ENCODE measurements at places on chromosomes 4 and X.

DNA sequence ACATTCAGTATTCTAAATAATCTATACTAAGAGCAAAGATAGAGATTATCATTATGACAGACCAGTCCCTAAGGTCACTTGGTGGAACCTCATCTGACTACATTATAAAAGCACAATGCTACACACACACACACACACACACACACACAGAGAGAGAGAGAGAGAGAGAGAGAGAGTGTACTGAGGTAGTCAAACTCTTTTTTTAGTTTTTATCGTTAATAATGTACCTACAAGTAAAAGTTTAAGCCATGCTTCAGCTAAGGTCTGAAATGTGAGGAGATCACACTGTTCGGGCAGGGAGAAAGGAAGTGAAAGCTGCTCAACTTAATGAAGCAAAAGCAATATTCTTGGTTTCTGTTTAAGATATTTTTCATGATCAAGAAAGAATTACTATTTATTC lies 75.8 kb upstream of the CCDC160 start:
- no peak for DNase-seq

DNA sequence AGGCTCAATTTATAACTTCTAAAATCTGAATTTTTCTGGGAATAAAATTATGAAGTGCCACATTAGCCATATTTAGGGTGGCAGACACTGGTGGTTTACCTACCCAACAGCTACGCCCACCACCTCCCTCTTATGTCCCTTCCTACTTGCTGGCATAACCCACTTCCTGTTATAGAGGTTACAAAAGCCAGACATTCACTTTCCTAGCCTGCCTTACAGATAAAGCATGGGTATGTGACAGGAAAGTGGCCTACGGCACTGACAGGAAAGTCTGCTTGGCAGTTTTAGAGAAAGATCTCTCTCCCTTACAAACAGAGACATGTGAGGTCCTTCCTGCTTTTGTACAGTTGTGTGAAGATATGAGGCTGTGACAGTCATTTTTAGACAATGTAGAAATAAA lies 12.4 kb downstream of the DDX53 start:
- no peak for DNase-seq

GRCh38 chr4:24547979-24548378 lies 36.4 kb downstream of the DHX15 start:
- DNase-seq, result no peak

DNA sequence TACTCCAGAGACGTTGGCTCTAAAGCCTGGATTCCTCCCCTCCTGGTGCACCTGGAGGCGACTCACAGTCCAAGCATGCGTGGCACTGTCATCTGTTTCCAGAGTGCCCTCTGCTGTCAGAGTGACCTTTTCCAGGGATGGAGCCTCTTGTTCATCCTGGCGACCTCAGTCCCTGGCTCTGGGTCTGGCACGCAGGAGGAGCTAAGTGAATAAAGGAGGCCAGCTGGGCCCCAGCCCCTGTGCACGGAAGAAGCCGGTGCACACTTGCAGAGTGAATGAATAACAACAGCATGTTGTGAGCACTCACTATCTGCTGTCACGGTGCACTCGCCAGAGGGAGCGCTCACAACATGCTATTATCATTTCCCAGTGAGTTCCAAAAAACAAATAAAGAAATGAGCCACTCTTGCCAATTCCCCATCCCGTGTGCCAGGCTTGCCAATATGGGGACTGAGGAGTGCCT lies 27.8 kb upstream of the PSAPL1 start:
- no peak for DNase-seq

- DNase-seq, result no peak
These were observed 2.3 kb upstream of the SLBP start for GRCh38 chr4:1714303-1715001.

- DNase-seq, result no peak
These were observed 3.8 kb downstream of the SCML1 start for GRCh38 chrX:17741123-17741511.

DNA sequence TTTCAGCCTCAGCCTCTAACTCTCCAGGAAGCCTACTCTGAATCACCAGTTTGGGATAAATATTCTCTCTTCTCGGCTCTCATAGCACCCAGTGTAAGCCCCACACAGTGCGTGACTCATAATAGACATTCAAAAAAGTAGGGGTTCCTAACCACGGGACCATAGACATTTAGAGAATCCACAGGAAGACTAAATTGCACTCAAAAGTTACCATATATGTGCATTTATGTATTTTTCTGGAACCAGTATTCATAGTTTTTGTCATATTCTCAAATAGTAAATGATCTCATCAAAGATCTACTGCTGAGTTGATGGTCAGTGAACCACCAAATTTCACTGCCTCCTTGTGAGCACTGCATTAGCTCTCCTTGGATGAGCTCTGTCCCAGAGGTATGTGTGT lies 625.7 kb downstream of the SMARCA1 start:
- no peak for DNase-seq

DNA sequence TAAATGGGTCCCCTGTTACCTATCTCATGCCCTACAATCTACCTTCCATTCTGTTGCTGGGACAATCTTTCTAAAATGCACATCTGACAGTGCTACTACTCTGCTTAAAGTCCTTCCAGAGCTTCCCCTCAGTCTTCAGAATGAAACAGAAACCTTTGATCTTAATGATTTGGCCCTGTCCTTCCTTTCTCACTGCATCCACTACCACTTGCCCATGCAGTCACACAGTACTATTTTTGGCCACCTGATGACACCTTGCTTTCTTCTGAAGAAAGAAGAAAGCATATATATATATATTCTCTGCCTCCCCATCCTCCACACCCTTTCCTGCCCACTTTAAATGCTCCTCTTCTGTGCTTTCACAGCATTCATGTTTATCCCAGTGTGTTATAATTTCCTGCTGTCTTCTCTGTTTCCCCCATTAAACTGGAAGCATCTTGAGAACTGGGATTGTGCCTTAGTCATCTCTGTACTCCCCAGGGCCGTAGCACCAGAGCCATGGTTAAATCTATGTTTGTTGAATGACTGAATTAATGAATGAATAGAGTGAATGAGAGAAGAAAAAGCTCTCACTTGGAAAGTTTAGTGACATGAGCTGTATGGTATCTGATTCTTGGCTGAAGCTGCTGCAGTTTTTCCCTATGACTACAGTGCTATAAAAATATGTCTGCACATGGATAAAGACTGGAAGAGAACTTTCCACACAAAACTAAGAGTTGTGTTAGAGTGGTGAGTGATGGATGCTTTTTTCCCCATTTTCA lies 56.2 kb downstream of the RTL9 start:
- no peak for DNase-seq

GRCh38 chr4:55435141-55435841 lies 39.5 kb downstream of the TMEM165 start:
- no peak for DNase-seq

DNA sequence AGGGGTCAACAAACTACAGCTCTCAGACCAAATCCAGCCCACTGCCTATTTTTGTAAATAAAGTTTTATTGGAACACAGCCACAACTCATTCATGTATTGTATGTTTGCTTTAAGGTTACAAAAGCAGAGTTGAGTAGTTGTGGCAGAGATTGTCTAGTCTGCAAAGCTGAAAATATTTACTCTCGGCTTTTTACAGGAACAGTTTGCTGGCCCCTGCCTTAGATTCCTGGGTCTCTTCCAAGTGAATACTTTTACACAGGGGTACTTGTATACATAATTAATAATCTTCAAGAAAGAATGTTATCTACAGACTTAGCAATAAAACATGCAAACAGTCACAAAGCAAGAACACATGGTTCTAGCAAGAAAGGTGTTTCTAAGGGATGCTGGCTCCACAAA lies 154.2 kb downstream of the AMELX start:
- no peak for DNase-seq

GRCh38 chr4:127832585-127832984 lies 48.1 kb upstream of the PLK4 start:
- DNase-seq, result no peak

DNA sequence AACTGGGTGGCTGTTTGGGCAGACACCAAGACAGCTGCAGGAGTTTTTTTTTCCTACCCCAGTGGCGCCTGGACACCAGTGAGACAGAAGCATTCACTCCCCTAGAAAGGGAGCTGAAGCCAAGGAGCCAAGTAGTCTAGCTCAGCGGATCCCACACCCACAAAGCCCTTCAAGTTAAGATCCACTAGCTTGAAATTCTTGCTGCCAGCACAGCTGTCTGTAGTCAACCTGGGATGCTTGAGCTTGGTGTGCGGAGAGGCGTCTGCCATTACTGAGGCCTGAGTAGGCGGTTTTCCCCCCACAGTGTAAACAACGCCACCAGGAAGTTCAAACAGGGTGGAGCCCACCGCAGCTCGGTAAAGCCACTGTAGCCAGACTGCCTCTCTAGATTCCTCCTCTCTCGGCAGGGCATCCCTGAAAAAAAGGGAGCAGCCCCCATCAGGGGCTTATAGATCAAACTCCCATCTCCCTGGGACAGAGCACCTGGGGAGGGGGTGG lies 171.4 kb downstream of the ARHGEF9 start:
- no peak for DNase-seq

DNA sequence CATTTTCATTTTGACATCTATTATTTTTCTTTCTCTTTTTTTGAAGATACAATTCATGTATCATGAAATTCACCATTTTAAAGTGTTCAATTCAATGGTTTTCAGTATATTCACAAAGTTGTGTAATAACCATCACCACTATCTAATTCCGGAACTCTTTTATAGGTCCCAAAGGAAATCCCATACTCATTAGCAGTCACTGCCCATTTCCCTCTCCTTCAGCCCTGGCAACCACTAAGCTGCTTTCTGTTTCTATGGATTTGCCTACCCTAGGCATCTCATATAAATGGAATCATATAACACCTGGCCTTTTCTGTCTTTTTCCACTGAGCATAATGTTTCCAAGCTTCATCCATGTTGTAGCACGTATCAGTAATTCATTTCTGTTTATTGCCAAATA lies 3.2 kb upstream of the FGF2 start:
- DNase-seq, result no peak

DNA sequence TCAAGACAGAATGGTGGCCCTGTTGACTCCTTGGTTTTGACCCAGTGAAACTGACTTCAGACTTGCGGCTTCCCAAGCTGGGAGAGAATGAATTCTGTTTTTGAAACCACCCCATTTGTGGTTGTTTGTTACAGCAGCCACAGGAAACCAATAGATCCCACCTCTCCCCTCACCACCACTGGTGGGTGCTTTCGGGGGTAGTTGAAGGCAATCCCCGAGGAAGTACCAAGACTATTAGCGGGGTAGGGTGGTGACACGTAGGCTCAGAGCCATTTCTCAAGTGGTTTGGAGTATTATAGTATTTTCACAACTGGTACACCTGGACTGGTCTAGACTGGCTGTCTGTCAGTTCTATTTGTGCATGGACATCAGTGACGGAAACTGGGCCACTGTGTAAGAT lies 189.1 kb upstream of the RBPJ start:
- no peak for DNase-seq

- DNase-seq, result no peak
These were observed 9.1 kb upstream of the ELF4 start for GRCh38 chrX:130119312-130119898.

DNA sequence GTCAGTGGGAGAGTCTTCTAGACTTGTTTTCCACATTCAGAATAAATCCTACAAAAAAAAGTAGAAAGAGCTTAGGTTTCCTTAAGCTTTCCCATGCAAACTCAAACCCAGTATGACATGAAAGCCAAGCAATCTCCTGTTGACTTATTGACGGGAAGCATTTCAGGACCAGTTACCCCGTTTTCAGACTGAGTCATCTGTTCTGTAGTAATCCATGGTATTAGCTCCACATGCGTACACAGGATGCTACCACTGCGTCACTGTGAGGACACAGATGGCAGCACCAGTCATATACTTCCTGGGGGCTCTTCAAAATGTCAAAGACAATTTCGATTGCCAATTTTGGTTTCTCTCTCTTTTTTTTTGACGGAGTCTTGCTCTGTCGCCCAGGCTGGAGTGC lies 224.9 kb upstream of the MAD2L1 start:
- DNase-seq, result no peak

DNA sequence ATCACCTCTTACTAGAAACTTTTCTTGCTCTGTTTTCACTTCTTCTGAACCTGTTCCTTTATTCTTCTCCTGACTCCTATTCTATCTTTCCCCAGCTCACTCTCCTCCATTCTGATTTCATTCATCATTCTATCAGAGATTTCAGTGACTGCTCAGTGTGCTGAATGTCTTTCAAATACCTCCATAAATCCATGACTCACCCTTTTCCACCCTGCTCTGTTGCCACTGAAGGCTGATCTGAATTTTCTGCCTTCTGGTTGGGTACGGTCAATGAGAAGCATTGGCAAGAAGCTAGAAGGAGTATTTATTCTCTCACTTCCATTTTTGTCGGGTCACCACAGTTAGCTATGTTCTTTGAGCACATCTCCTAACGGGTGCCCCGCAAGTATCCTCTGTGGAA lies 265.9 kb downstream of the CBLL2 start:
- no peak for DNase-seq
